ENCODE measurements at places on chromosomes 12 and 14. TPM values are rescaled to one million over a fixed set of nuclear protein-coding genes. Genes with fewer than 3 reads are reported as not detected.
A peak's percentile ranks its signal among the peaks of the same experiment; 100 is the strongest.

- no peak for DNase-seq
Observed at GRCh38 chr14:105487449-105487985, 831 bp downstream of the CRIP1 start.

GRCh38 chr14:105489542-105490266 lies 1.3 kb upstream of the TEDC1 start:
- peak; percentile 87 for DNase-seq

DNA sequence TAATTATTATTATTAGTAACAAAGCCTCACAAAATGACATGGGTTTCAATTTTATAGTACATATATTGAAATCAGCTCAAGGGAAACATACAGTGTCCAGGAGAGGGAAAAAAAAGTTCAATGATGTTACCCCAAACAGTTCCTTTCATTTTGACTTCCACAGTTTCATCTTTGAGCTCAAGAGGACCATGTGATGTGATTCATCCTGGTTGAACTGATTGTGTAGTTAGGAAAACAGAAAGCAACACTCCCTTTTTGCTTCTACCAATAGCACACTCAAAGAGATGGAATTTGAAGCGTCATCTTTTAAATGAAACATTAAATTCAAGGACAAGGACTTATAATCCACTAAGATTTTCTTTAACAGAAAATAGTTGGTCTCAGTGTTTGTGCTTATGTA lies 461.0 kb downstream of the FOXG1 start:
- no peak for DNase-seq

DNA sequence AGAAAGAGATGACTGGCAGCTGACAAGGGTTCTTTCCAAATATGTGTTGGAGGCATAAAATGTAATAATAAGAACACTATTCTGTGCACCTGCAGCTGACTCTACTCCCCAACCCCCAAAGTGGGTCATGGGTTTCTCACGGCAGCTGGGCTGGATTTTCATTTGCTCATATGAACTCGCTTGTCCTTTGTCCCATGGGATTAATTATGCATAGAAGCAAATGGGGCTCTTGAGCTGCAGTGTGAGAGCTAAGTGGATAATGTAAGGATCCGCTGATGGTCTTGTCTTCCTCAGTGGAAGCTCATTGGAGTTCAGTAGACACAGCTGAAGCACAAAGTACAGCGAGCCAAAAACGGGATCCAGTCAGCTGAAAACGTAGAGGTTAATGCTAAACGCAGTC lies 46.3 kb downstream of the TTC8 start:
- no peak for DNase-seq

Gene AKAP3
- 0.79 TPM for total RNA-seq

Gene ZNF384
- 20.9 TPM for total RNA-seq

Gene KRT6A
- total RNA-seq, result not detected

Gene ABHD12B
- not detected for total RNA-seq

Gene NEUROD4
- total RNA-seq, result not detected

Measured in SK-MEL-5 (cell line).